ENCODE measurements at places on chromosomes 6 and 20. TPM values are rescaled to one million over a fixed set of nuclear protein-coding genes. Genes with fewer than 3 reads are reported as not detected.

- no peak for DNase-seq
Observed at GRCh38 chr6:35304299-35304698, 6.7 kb downstream of the DEF6 start.

DNA sequence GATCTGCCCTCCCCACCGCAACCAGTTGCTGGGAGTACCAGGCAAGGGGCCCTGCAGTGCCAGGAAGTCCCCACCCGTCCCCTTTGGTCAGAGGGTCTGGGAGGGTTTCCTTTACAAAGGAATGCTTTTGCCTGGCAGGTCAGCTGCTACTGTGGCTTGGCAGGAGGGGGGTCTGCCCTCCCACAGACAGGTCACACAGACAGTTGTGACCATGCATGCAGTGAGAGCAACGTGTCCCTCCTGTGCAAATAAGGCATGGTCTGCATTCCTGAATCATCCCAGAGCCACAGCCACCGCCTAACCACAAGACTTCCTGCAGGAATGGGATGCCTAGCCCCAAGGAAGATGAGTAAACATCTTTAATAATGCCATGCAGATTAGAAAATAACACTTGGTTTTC lies 439 bp upstream of the F13A1 start:
- no peak for DNase-seq

GRCh38 chr20:824490-824889 lies 9.0 kb upstream of the FAM110A start:
- DNase-seq = no peak

GRCh38 chr6:36731622-36732310 lies 34.1 kb downstream of the RAB44 start:
- no peak for DNase-seq

DNA sequence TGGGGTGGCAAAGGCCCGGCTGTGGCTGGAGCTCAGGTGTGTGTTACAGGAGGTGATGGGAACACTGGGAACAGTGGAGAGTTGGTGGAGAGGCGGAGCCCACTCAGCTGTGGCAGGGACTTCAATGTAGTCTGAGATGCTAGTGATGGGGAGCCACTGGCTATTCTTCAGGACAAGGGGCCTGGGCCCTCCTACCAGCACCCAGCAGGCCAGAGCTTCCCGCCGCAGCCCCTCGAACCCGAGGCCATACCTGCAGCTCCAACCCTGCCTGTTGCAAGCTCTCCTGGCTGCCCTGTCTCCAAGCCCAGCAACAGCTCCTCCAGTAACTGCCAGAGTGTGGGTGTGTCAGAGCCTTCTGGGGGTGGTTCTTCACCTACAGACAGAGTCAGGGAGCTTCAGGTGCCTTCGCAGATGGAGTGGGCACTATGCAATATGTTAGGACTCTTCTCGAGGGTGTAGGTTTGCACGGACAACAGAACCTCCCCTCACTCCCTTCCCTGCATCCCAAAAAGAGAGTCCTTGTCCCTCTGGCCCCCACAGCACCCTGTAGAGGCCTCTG lies 146.2 kb upstream of the MLN start:
- no peak for DNase-seq

GRCh38 chr20:21156266-21156665 lies 30.4 kb downstream of the KIZ start:
- DNase-seq = no peak

Gene GRM1
- total RNA-seq = not detected

GRCh38 chr6:157985378-157986155 lies 3.9 kb downstream of the SYNJ2 start:
- no peak for DNase-seq

DNA sequence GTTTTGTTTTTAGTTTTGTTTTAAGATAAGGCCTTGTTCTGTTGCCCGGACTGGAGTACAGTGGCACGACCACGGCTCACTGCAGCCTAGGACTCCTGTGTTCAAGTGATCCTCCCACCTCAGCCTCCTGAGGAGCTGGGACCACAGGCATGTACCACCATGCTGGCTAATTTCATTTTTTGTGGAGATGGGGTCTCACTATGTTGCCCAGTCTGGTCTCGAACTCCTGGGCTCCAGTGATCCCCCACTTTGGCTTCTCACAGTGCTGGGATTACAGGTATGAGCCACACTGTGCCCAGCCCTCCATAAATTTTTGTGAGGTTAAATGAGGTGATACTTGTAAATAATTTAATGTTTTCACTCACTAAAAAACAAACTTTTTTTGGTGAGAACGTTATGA lies 76.6 kb downstream of the ARID1B start:
- no peak for DNase-seq

Gene KIF16B
- total RNA-seq = 85.2 TPM

All from transverse colon (tissue), 4 donors.